Activated CD4-positive, CD25-positive, alpha-beta regulatory T cell treated with anti-CD3 and anti-CD28 coated beads, Interleukin-2, amount 50 U/mL, for 72 hours (primary cell): ENCODE measurements at places on chromosomes 7 and 10.

DNA sequence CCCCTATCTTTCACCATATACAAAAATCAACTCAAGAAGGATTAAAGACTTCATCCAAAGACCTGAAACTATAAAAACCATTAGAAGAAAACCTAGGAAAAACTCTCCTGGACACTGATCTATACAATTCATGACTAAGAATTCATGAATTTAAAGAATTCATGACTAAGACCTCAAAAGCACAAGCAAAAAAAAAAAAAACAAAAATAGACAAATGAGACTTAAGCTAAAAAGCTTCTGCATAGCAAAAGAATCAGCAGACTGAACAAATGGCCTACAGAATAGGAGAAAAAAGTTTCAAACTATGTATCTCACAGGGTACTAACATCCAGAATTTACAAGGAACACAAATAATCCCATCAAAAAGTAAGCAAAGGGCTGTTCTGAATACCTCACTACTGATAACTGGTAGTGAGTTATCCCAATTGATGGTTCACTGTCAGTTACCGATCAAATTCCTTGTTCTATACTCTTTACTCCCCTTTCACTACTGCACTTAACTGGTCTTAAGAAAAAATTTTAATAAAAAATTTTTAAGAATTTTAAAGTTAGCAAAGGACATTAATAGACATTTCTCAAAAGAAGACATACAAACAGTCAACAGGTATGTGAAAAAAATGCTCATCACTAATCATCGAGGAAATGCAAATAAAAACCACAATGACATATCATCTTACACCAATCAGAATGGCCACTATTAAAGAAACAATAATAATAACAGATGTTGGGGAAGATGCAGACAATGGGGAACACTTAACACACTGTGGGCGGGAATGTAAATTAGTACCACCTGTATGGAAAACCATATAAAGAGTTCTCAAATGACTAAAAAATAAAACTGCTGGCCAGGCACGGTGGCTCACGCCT is 33.2 kb downstream of the KMT2C start:
- DNase-seq, result no peak

DNA sequence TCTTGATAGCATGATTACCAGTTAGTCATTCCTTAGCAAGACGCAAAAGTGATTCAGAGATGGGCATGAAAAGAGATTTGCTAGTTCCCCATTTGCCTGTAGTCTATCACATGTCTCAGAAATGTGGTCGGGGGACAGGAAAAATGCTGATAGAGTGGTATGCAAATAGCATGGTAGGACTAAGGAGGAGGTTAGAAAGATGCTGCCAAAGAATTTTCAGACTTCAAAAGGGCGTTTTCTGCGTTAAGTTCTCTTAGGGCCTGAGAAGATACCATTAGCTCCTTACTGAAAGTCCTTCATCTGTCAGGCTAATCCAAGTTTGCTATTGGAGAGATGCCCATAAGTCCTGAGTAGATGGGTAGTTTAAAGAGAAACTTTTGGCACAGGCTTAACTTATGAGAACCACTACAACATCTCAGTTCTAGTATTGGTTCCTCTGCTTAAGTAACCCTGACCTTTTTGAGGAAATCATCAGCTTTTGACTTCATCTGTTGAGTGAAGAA is 2.7 kb downstream of the CALD1 start:
- no peak for DNase-seq

- no peak for DNase-seq
Measured at GRCh38 chr10:47396311-47396717, 12.2 kb upstream of the ZNF488 start.

DNA sequence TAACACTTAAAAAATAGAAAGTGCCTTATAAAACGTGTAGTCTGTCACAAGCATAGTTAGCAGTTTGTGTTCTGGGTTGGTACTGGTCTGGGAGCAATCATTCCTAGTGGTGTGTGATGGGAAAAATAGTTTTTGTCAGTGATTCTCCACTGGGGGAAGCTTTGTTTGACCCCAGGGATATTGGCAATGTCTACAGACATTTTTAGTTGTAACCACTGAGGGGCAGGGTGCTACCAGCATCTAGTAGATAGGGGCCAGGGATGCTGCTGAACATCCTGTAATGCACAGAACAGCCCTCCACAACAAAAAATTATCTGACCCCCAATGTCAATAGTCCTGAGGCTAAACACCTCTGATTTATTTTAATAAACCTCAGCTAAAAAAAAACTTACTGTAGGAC is 51.6 kb upstream of the CREB5 start:
- DNase-seq, result no peak

DNA sequence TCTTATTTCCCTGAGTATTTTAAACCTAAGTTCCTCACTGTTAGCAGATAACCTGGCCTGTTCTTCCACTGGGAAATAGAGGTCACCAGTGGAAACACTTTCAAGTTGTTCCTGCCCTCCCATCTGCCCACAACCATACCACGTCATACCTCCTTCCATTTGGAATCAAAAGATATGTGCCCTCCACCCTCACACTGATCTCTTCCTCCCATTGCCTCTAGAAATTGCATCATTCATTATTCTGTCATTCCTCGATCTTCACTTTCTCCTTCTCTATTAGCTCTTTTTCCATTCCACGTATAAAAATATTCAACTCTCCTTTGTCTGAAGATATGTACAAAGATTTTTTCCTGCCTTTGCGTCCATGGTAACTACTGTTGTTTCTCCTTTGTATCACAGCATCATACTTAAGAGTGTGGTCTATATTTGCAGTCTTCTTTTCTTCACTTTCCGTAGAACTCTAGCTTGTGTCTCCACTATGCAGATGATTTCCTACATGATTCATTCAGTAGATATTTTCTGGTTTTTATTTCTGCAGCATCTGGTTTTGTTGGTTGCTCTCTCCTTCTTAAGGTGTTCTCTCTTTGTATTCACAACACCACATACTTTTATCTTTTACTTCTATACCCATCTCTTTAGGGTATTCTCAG is 312.3 kb downstream of the REEP3 start:
- no peak for DNase-seq

- no peak for DNase-seq
Measured at GRCh38 chr7:28200598-28200997, 20.0 kb upstream of the JAZF1 start.
